ENCODE measurements at places on chromosomes 4 and X. TPM values are rescaled to one million over a fixed set of nuclear protein-coding genes. Genes with fewer than 3 reads are reported as not detected.

Gene TMSB15A
- total RNA-seq = 6.0 TPM

Gene VAMP7
- 41.8 TPM for total RNA-seq

Gene STAP1
- total RNA-seq = not detected

Gene MAGEB1
- not detected for total RNA-seq

Gene CORIN
- total RNA-seq = 0.03 TPM

Gene HCCS
- 32.5 TPM for total RNA-seq

Gene PARM1
- not detected for total RNA-seq

Gene GATA1
- not detected for total RNA-seq

Gene SERTM2
- not detected for total RNA-seq

Gene SLC30A9
- total RNA-seq = 63.5 TPM

Gene ZNF182
- 5.2 TPM for total RNA-seq

Gene TMEM31
- total RNA-seq = not detected

Gene ELF4
- 5.5 TPM for total RNA-seq

Gene DMP1
- total RNA-seq = not detected

Gene CCDC158
- total RNA-seq = not detected

Gene CYBB
- total RNA-seq = 0.11 TPM

Gene CYTL1
- not detected for total RNA-seq
